Stimulated activated CD4-positive, alpha-beta T cell treated with anti-CD3 and anti-CD28 coated beads, TNF-alpha, amount 100 ng/mL, for 48 hours (primary cell): ENCODE measurements at places on chromosomes 5 and 9.

DNA sequence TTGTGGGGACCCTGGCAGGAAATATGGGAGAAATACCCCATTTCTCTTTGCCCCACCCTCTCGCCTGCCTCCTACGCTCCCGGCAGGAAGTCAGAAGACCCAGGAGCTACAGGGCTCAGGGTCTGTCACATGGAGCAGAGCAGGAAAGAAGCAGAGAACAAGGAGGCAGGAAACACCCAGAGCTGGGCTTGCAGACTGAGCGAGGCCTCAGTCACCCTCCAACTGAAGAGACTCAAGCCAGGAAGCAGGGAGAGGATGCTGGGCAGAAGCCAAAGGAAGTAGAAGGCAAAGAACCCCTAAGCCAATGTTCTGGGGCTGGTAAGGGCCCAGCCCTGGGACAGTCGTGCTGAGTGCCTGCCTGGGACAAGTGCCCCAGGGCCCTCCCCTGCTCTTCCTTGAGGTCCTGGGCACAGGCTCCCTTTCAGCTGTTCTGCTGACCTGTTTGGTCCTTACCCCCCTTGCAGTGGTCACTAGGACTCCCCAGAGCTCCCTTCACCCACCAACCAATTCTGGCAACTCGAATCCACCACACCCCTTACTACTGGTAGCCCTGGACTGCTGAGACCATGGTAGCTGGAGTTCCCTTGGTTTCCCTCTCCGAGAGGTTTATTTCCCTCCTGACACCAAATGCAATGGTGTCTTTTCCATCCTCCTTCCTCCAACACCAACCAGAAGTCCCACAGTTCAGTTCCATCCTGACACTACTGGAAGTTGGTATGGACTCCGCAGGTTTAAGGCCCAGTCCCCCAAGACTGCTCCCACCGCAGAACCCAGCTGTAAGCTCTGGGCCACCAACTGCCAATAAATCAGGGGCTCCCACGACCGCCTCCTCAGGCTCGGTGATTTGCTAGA, 157.5 kb downstream of the COL23A1 start:
- no peak for DNase-seq

DNA sequence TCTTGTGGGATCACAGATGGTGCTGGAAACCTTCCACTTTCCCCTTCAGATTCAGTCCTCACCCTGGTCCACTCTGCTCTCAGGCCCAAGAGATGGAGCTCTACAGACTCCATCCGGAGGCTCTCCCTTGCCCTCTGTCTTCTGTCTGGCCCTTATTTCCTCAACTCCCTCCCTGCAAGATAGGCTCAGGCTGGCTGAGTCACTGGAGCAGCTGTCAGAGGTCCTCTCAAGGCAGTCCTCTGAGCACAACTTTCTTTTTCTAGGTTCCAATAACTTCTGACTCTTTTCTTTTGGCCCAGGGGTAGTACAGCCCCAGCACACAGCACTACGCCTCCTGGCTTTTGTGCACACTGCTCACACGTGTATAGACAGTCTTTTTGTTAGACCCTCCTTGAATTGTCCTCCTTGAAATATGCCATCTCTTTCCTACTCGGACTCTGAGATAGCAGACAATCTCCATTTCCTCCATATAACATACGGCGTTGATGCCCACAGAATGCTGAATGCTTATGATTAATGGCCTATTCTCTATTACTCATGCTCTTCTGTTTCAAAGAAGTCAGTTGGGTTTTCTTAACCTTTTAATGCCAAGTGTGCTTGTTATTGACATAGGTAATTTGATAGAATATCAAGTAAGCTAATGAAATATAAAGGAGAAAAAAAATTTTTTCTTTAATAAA, 193.1 kb downstream of the SLC12A2 start:
- no peak for DNase-seq

DNA sequence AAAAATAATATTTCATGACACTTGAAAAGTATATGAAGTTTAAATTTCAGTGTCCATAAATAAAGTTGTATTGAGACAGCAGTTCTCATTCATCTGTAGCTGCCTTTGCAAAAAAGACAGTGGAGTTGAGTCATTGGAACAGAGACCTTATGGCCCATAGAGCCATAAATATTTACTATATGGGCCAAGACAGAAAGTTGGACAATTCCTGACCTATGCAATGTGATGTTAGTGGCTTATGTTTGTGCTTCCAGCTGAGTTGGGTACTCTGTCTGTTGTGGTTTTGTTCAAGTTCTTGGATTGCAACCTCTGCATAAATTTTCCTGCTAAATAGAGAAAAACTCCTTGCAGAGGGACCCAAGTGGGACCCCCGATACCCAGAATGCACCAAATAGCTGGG, 69.8 kb downstream of the KCNIP1 start:
- DNase-seq = no peak

- DNase-seq = peak; percentile 4
Measured at GRCh38 chr5:126544087-126544740, 50.8 kb downstream of the ALDH7A1 start.

DNA sequence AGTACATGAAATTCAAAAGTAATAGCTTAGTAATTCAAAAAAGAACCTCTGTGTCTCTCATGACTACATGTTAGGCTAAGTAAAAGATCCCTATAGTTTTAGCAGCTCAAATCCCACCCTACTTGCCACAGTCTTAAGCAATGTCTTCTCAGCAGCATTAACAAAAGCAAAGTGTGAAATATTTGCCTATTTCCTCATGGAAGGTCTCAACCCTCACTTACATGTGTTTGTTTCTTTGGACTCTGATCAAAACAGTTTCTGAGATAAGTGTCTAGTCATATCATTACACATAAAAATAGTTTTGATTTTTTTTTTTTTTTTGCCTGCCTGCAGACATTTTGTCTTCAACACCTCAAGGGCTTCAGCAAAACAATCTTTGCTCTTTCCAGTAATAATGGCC, 310.5 kb downstream of the CETN3 start:
- no peak for DNase-seq

DNA sequence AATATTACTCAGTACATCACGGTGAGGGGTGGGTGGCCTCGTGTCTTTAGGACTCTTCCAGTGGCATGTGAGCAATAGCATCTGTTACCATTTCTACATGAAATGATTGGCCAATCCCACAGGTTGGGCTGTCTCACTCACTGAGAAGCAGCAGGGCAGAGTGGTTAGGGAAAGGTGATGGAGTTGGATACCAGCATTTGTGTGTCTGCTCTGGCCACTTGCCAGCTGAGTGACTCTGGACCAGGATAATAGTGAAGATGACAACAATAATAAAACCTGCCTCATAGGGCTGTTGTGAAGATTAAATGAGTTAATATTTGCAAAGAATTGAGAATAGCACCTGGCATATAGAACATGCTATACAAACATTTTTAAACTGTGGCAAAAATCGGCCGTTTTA, 42.0 kb downstream of the IQGAP2 start:
- no peak for DNase-seq

GRCh38 chr5:66864240-66864884, 268.2 kb downstream of the MAST4 start:
- DNase-seq = no peak

- DNase-seq = no peak
Measured at GRCh38 chr5:151431666-151432065, 15.7 kb upstream of the SLC36A1 start.

DNA sequence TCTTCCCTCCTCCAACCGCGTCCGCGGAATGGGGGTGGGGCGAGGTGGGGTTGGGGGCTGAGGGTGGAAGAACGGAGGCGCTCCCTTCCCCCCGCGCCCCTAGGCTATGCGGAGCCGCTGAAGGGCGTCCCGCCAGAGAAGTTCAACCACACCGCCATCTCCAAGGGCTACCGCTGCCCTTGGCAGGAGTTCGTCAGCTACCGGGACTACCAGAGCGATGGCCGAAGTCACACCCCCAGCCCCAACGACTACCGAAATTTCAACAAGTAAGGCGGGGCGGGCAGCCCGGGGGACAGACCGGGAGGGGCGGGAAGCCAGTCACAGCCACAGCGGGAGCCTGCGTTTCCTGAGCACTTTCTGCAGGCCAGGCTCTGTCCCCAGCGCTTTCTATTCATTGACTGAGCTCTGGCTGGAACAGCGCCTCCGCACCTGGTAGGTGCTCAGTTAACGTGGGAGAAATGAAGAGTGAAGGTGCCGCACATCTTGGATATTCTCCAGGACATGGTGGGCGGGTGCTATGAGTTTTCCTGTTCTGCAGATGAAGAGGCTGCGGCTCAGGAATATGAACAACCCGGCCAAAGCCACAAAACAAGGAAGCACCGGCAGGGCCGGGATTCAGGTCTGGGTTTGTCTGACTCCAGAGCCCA, 11.3 kb downstream of the MYOZ3 start:
- no peak for DNase-seq

- DNase-seq = no peak
Measured at GRCh38 chr5:62762503-62762902, 183.9 kb downstream of the LRRC70 start.

GRCh38 chr9:76737154-76737902, 26.9 kb upstream of the PCA3 start:
- no peak for DNase-seq

DNA sequence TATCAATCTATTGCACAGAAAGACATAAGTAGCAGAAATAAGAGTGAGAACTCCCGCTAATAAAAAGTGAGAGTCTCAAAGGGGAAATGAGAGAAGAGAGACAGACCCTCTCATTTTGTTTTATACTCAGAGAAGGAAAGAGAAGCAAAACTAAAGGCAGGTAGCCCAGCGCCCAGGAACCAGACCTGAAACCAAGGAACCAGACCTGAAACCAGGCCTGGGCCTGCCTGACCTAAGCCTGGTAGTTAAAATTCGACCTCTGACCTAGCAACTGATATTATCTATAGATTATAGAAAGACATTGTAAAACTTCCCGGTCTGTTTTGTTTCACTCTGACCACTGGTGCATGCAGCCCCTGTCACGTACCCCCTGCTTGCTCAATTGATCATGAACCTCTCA, 134.5 kb upstream of the SEMA6A start:
- no peak for DNase-seq

- DNase-seq = no peak
Measured at GRCh38 chr9:93025736-93026135, 32.8 kb upstream of the SUSD3 start.

DNA sequence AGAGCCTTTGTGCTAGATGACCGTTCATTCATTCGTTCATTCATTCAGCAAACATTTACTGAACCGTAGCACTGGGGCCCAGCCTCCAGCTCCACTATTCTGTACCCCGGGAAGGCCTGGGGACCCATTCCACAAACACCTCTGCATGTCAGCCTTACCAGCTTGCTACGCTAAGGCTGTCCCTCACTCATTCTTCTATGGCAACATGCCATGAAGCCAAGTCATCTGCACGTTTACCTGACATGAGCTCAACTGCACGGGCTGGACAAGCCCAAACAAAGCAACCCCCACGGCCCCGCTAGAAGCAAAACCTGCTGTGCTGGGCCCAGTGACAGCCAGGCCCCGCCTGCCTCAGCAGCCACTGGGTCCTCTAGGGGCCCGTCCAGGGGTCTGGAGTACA, 6.0 kb downstream of the CEL start:
- no peak for DNase-seq

DNA sequence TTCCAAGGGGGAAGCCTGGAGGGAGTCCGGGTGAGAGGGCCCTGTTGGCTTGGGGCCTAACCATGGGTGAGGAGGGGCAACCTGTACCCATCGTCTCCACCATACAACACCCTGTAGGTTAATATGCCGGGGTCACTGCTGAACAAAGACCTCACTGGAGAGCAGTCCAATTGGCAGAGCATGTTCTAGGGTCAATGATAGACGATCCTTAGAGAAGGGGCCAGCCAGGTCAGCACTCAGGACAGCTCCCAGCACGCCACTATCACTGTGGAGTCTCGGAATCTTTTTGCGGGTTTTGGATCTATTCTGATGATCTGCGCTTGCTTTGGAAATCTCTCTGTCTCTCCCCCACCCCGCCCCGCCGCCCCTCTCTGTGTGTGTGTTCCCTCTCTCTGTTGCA, 218.4 kb upstream of the MVB12B start:
- no peak for DNase-seq

- DNase-seq = no peak
Measured at GRCh38 chr5:149094996-149095395, 32.1 kb upstream of the SH3TC2 start.

DNA sequence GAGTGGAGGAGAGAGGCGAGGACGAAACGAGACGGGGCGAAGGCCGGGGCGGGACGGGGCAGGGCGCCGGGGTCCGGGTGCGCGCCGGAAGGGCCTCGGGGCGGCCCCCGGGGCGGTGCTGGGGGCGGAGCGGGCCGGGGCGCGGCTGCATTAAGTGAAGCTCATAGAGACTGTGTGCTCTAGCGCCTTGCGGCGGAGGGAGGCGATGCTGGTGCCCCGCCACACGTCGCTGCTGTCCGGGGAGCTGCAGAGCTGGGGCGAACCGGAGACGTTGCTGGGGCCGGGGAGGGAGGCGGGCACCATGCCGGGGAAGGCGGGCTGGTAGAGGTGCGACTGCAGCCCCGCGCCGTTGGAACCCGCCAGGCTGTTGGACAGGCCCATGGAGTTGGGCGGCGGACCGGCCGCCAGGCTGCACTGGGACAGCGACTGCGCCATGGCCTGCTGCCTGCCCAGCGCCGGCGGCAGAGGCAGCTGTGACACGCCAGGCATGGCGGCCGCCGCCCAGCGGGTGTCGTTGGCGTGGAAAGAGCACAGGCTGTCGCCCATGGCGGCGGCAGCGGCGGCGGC, 8.3 kb downstream of the OTP start:
- no peak for DNase-seq

- DNase-seq = no peak
Measured at GRCh38 chr5:107564931-107565372, 105.8 kb downstream of the EFNA5 start.

DNA sequence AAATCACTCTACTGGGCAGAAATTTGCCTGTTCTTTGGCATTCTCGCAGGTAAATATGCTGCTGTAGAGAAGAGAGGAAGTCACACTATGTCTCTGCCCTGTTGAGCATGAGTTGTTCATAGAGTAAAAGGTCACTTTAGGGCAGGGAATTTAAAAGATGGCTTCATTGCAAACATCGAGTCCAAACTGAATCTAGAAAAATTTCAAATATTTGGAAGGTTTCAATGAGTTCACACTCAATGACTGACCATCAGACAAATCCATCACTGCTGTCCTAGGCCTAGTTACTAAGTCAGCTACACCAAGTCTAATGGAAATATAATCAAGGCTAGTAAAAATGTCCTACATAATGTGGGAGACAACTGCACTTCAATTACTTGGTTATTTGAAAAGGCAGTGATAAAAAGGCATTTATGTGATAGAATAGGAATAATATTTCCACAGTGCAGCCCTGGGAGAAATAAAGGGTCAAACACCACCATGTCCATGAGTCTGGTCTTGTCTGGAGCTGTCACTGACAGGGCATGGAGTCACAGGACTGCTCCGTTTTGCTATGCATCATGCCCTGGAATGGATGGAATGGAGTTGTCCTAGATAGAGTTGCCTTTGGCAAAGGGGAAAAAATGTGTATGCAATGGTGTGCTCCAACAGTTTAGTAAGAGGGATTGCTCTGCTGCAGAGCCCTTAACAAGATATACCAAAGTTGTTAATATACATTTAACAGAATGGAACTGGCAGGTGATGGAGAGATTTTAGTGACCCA, 218.5 kb upstream of the DAPK1 start:
- DNase-seq = no peak

- DNase-seq = no peak
Measured at GRCh38 chr9:89465726-89466308, 32.1 kb downstream of the SEMA4D start.
